CD4-positive, alpha-beta T cell treated with Interleukin-10 for 1 hour (primary cell): ENCODE measurements at places on chromosomes 5 and 9.
A peak's percentile ranks its signal among the peaks of the same experiment; 100 is the strongest.

DNA sequence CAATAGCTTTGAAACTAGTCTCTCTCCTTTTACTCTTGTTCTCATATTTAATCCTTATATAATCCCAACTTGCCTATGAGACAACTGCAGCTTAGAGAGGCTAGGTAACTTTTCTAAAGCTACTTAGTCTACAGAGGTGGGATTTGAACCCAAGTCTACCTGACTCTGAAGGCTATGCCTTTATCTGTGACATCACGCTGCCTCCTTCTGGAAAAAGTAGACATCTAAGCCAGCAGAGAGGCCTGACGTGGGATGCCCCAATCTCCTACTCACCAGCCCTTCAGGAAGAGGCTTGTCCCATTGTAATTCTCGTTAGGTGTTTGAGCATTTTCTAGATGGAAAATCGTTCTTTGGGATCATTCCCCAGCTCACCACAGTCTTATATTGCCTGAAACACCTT, 167.5 kb downstream of the HSPA4 start:
- peak; percentile 7 for DNase-seq

GRCh38 chr5:43729846-43730478, 127.0 kb downstream of the NNT start:
- peak; percentile 2 for DNase-seq

DNA sequence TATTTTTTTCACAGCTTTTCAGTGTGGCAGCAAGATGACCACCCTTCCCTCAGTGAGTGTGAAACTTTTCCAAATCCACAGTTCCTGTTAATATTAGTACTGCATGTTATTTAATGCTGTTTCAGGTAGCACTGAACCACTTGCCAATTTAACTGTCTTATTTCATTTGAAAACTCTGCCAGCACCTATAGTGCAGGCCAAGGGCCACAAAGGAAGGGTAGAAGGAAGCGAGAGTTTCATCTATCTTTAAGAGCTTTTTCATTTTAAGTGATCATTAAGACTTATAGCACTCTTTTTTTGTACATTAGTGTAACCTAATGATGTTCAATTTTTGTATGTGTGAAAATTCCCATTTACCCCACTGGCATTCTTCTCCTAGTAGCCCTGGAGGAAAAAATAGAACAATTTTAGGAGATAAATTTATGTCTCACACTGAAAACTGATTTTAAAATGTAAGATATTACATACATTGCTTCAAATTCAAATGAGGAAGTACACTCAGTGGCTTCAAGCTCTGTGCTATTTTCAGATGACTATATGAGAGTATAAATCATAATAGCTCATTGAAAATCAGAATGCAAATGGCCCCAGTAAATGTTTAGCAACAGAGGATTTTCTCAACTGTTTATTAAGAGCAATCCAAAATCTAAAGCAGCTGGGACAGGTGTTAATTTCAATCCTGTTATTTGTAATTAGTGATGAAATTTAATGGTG, 820.5 kb downstream of the PTPRD start:
- DNase-seq, result no peak

GRCh38 chr9:132509928-132510874, 72.2 kb upstream of the BARHL1 start:
- no peak for DNase-seq

DNA sequence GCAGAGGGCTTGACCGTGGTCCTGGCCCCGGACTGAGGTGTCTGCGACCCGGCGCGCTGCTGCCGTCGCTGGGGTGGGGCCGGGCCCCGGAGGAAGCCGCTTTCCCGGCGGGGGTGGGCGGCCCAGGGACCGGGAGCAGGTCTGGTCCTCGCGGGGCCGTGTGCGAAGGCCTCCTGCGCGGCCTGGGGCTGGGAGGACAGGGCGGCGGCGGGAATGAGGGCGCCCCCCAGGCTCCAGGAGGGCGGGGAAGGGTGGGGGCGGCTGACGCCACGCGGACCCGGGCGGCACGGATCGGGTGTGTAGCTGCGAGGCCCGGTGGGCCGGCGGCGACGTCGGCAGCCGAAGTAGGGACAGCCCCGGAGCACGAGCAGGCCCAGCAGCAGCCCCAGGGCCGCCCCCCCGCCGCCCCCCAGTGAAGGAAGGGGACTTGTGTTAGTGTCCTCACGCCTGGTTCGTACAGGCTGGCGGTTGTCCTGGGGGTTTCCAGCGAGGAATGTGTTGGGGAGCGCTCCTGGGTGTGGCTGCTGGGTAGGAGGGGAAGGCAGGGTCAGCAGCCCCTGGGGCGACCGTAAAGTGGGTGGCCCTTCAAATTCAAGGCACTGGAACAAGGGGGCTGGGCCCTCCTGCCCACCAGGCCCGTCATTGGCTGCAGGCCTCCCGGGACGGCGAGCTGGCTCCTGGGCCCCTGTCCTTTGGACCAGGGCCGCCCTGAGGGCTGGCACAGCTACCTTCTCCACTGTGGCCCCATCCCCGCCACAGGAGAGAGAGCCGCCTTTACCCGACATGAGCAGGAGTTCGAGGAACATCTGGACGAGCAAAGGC, 597 bp upstream of the TMEM250 start:
- peak; percentile 29 for DNase-seq

GRCh38 chr5:55306641-55307382, 682 bp downstream of the DHX29 start:
- DNase-seq, result peak; percentile 5

DNA sequence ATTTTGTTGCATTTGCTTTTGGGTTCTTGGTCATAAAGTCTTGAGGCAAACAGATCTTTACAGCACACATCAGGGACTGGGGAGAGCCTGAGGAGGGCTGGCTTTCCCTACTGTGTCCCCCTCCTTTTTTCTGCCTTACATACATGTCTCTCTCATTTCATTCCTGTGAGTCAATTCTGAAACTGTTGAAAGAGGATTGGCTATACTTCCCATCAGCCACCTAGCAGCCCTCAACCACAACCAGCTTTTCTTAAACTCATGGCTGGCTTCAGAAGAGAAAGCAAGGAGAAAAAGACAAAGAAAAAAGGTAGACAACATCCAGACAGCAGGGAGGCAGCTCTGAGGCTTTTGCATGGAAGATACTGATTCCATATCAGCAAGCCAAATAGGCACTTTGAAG, 374.8 kb upstream of the KIF2A start:
- DNase-seq, result no peak

DNA sequence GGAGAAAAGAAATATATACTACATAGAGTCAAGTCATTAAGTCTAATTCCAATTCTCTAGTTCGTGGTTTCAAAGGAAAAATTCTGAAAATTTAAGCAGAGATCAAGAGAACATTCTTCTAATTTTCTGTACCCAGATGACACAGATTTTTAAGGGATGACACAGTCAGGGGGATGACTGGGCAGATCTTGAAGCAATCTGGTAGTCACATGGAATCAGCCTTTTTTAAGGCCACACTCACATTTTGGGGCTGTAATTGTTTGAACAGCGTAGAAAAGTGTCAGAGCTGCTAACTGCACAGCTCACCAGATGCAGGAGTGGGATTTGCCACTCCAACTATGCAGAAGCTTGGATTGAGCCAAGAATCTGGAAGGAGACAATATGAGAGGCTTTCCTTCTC, 20.4 kb downstream of the PDE4D start:
- DNase-seq, result no peak

- DNase-seq, result no peak
These were observed 352.5 kb upstream of the C9orf72 start for GRCh38 chr9:27925815-27926214.

GRCh38 chr9:70614786-70615463, 200.5 kb upstream of the KLF9 start:
- DNase-seq, result no peak

DNA sequence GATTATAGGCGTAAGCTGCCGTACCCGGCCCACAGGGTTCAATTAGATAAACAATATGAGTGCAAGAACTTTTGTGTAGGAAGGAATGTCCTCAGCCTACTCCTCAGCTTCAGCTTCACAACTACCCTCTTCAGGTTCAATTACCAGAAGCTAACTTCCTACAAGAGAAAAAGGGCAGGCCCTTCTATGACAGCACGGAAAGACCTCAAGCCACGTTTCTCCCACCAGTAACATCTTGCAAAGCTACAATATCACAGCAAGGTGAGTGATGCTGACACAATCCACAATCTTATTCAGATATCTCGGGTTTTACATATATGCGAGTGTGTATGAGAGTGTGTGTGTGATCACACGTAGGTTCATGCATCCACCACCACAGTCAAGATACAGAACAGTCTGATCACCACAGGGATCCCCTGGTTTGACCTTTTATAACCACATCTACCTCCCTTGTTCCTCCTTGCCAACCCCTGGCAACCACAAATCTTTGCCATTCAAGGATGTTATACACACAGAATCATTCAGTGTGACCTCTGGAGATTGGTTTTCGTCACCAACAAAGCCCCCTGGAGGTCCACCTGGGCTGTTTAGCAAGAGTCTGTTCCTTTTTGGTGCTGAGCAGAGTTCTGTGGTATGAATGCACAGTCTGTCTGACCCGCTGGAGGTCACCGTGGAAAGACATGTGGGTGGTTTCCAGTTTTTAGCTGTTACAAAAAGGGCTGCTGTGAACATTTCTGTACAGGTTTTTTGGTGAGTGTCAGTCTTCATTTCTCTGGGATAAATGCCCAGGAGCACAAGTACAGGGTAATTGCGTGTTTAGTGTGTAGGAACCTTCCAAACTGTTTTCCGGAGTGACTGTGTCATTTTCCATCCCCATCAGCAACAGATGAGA, 38.2 kb downstream of the IPPK start:
- no peak for DNase-seq

DNA sequence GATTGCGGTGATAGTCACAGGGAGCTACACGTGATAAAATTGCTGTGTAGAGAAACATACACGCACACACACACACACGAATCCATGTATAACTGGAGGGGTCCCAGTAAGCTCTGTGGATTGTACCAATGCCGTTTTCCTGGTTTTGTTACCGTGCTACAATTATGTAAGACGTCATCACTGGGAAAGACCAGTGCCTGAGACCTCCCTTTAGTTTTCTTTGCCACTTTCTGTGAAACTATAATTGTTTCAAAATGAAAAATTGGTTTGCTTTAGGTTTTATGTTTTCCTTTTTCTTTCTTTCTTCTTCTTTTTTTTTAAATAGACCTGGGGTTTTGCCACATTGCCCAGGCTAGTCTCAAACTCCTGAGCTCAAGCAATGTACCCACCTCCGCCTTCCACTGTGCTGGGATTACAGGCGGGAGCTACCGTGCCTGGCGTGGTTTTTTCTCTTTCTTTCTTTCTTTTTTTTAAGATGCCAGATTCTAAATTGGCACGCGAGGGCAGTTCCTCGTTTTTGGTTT, 21.3 kb downstream of the OR2V2 start:
- DNase-seq, result no peak

- no peak for DNase-seq
These were observed 1314.1 kb upstream of the C9orf72 start for GRCh38 chr9:28887188-28887884.

DNA sequence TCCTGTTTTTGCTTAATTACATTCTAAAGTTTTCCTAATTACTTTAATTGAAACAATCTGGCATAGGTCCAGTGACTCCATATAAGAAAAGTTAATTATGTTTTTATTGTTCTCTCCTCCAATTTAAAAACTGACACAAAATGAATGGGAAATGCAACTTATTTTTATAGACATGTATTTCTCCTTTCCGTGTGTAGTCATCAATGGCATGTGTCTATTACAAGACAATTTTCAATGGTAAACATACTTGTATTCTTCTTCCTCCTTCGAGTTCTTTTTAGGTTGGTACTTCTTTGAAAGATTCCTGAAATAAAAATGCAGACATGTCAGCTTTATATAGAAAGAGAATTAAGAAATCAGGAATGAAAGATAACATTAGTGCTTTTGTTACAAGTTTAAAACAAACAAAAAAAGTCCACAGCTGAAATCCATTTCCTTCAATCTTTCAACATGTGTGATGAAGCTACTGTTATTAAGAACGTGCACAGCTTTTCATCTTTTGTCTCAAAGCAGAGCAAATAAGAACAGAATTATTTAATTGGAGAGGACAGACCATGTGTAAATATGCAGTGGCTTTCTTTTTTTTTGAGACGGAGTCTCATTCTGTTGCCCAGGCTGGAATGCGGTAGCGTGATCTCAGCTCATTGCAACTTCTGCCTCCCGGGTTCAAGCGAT, 63.8 kb downstream of the FNBP1 start:
- no peak for DNase-seq

DNA sequence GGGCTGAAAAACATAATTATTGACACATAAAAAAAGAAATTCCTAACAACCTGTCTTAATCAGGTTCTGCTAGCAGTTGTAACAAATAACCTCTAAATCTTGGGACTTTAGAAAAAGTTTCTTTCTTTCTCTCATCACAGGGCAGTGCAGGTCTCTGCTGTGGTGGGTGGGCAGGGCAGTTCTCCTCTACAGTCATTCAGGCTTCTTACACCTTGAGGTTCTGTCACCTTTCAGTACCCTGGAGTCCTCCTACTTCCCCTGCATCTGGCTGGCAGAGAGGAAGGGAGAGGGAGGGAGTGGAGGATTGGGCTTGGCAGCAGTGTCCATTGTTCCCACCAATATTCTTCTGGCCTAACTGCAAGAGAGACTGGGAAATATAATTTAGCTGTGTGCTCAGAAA, 112.2 kb upstream of the ANKRD55 start:
- DNase-seq, result no peak

GRCh38 chr5:177468329-177468684, 5.1 kb downstream of the DBN1 start:
- no peak for DNase-seq

GRCh38 chr5:95928724-95929253, 32.9 kb downstream of the ELL2 start:
- DNase-seq, result no peak

DNA sequence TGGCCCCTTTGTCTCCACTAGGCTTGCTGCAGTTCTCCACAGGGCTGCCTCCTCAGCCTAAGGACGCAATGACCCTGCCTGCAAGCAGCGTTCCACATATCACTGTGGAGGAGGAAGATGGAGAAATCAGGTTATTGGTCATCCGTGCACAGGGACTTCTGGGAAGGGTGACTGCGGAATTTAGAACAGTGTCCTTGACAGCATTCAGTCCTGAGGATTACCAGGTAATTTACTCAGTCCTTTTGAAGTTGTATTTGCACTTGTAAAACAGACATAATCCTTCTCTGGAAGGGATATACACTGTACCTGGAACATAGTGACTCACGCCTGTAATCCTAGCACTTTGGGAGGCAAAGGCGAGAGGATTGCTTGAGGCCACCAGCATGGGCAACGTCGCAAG, 116.6 kb downstream of the ADGRV1 start:
- DNase-seq, result no peak

GRCh38 chr5:171659896-171660295, 125.7 kb upstream of the SMIM23 start:
- DNase-seq, result no peak

GRCh38 chr5:171432583-171433351, 13.3 kb downstream of the FGF18 start:
- no peak for DNase-seq

- no peak for DNase-seq
These were observed 20.5 kb downstream of the MAST4 start for GRCh38 chr5:66616520-66617225.

- DNase-seq, result no peak
These were observed 115.6 kb downstream of the TRPM6 start for GRCh38 chr9:74772121-74772520.

DNA sequence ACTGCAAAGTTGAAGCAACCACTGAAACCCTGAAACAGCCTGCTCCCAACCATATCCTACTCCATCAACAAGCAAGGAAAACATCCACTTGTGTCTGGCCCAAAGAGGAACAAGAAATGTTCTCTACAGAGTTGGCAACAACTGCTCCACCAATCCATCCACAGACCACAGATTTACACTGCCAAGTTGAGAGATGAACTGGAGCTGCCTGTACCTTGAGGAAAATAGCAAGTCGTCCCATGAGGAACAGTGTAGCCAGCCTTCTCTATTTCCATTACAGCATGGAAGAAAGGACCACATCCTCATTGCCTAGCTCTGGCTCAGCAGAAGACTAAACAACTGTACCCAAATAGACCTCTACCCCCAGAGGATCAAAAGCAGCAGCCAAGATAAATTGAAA, 60.4 kb downstream of the DEPDC1B start:
- no peak for DNase-seq
